ENCODE measurements at places on chromosomes 6 and 20.
A peak's percentile ranks its signal among the peaks of the same experiment; 100 is the strongest.

DNA sequence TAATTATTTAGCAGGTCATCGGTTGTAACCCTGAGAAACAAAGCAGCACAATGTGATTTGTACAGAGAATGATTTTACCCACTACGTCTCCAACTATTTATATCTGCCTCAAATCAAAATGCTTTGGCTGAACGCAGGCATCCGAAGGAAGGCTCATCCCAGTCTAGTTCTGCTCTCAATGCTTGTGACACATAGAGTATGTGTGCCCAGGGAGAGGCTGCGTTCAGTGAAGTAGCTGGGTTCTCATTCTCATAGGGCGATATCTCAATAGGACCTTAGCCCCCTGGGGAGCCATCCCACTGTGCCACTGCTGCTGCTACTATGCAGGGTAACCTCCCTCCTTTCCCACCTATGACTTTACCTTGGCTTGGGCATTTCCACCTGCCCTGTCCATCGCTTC lies 407 bp downstream of the GABRR2 start:
- DNase-seq, result no peak

DNA sequence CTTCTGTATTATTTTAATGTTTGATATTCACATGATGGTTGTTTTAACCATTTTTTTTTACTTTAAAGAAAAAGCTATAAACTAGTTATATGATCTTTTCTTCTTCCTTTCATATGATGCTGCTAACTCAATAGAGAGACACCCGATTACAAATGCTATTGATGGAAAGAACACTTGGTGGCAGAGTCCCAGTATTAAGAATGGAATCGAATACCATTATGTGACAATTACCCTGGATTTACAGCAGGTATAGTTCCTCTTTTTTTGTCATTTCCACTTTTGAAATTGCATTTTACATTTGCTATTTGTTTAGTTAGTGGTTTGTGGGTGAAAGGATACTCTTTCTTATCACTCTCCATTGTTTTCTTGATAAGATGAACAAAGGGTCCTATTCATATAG lies 176.7 kb downstream of the LAMA2 start:
- DNase-seq, result no peak

DNA sequence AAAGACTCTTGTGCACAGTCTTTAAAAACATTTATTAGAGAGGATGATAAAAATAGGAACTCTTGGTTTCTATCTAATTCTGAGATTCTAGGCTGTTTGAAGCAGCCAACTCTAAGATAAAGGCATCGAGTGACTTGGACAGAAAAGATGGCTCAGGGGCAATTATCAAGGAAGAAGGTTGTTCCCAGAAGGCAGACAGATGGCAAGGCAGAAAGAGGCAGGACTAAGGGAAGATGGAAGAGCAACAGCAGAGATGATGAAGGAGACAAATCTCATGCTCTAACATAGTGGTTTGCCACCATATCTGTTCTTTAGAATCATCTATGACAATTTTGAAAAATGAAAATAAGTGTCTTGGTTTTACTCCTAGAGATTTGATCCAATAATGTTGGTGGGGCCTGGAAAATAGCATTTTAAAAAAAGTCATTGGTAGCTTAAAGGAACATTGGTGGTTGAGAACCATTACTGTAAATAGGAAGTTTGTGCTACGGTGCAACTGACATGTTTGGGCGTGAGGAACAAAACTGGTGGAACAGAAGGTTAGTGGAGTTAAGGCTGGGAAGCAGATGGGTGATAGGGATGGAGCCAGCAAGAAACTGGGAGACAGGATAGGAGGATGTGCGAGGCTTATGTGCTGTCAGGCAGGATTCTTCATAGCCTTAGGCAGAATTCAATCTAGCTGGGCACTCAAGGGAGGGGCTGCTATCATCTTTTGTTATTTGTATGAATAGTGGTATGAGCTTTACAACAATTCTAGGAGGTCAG lies 751.1 kb downstream of the DHX35 start:
- no peak for DNase-seq

DNA sequence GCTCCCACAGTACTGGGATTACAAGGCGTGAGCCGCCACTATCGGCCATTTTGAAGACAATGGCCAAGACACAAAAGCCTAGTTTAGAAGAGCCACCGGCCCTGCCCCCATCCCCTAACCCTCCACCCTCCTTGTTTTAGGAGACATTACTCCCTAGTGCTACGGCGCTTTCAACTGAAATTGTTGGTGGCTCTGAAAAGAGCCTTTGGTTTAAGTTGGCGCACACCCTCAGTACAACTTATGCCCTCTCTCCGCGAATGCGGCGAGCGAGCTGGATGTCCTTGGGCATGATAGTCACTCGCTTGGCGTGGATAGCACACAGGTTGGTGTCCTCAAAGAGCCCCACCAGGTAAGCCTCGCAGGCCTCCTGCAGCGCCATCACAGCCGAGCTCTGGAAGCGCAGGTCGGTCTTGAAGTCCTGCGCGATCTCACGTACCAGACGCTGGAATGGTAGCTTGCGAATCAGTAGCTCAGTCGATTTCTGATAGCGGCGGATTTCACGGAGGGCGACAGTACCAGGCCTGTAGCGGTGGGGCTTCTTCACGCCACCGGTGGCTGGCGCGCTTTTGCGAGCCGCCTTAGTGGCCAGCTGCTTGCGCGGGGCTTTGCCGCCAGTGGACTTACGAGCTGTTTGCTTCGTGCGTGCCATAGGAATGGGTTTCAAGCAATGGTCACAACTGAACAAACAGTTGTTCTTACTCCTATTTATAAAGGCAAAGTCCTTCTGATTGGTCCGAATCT lies 114.9 kb upstream of the BTN3A2 start:
- peak; percentile 55 for DNase-seq

- no peak for DNase-seq
Observed at GRCh38 chr6:90190752-90191395, 105.8 kb downstream of the BACH2 start.

GRCh38 chr6:106894978-106895702 lies 79.4 kb downstream of the CD24 start:
- no peak for DNase-seq

- DNase-seq, result peak; percentile 95
Observed at GRCh38 chr6:146200176-146200575, 171.3 kb downstream of the GRM1 start.

- DNase-seq, result no peak
Observed at GRCh38 chr6:122871079-122871478, 82.0 kb downstream of the SMPDL3A start.

GRCh38 chr6:160634706-160635105 lies 29.4 kb downstream of the LPA start:
- DNase-seq, result no peak

DNA sequence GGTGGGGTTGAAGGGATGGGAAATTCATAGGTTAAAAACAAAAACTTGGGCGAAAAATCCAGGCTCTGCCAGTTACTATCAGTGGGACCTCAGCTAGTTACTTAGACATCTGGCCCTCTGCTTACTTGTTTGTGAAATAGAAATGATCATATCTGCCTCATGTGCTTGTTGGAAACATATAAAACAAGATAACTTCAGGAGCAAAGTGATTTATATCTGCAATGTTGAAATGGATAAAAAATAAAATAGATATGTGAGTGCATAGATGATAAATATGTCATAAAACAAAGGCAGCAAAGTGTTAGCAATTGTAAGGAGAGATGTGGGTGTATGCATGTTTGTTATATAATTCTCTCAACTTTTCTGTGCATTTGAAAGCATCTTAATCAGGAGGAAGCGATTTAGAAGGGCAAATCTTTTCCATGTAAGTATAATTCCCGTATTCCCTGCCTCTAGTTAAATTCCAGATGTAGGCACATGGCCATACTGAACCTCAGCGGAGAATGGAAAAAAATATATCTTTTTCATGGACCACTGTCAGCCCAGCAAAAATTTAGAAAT lies 579.0 kb upstream of the FLRT3 start:
- peak; percentile 57 for DNase-seq

Measured in skin of body (tissue), 3 donors.